GM13976 (cell line): ENCODE measurements at places on chromosomes 7 and 10.

GRCh38 chr7:51471210-51471980, 154.8 kb upstream of the COBL start:
- no peak for DNase-seq

DNA sequence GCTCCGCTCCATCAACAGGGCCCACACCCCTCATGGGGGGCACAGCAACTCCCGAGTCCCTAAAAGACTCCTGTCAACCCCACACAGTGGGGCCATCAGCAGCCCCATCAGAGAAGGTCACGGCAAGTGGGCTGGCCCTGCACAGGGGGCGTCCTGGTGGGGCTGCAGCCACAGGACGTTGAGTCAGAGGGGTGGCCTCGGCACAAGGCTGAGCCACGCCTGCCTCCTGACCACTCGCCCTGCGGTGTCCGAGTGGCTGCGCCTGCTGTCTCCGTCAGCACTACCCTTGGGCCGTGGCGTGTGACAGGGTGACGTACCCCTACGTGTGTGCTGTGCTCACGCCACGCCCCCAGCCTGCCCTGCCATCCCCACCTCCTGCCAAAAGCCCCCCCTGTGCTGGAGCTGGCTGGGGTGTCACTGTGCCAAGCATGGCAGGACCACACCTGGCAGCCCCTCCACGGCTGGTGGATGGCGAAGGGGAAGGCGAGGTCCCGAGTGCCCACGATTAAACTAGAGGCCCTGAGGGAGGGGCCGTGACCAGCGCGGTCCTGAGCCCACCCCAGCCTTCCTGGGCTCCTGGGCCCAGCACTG, 26.0 kb upstream of the NKX6-2 start:
- DNase-seq: no peak

DNA sequence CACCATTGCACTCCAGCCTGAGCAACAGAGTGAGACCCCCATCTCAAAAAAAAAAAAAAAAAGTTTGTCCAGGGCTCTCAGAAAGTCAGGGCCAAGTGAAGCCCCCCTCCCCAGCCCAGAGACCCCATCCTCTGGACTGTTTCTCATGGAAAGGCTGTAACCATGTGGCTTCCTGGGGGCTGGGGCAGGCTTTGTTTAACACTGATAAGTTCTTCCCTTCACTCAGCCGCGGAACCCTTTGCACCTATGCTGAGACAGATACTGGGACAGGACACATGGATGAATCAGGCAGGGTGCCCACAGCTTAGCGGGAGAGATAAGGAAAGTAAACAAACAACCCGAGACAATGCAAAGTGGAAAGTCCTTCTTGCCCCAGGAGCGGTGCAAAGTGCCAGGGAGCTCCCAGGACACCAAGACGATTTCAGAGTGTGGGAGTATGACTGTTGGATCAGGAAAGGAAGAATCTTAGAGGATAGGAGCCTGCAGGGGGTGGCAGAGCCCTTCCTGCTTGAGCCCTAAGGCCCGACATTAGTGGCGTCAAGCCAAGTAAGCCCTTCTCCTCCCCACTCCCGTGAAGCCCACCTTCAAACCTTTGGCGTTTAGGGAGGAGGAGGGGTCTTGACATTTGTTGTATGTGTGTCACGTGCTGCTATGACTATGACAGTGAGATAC, 11.6 kb downstream of the MLXIPL start:
- no peak for DNase-seq

- peak; percentile 3 for DNase-seq
These were observed 28.2 kb downstream of the NOD1 start for GRCh38 chr7:30450240-30450982.

DNA sequence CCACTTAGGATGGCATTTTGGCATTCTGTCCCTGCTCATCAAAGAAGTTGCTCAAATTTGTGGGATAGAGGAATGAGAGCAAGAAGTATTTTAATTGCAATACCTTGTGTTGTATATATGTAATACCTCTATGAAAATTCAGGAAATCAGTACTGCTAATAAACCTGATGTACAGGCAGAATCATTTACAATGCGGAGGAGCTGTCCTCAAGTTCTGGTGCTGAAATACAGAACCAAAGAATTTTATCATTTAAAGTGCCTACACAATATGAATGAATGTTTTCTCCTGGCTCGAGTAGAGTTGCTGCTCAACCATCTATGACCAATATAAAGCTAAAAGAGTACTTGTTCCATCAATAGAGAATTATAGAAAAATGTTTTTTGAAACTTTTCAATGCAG, 305.8 kb downstream of the PLXNA4 start:
- no peak for DNase-seq

DNA sequence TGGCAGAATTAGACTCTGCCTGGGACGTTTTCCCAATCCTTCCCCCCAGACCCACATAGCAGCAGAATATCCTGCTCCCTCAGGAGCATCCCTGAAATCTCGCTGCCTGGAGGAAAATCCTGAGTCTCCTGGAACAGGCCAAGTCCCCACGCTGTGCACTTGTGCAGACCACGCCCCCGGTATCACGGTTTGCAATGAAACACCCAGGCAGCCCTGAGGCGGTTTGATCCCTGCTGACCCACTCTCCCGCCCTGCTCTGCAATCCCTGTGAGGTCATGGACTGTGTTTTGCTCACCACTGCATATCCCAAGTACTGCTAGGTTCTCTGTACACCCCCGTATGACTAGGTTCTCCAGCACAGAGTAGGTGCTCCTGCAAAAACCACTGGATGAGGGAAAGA, 411.8 kb upstream of the MGMT start:
- DNase-seq: no peak

GRCh38 chr10:50431133-50431532, 179.8 kb upstream of the ASAH2 start:
- DNase-seq: no peak

- no peak for DNase-seq
These were observed 93.5 kb upstream of the NEBL start for GRCh38 chr10:20990604-20991003.

GRCh38 chr10:3046981-3047547, 20.3 kb upstream of the PFKP start:
- DNase-seq: no peak

- no peak for DNase-seq
These were observed 10.5 kb downstream of the IKZF1 start for GRCh38 chr7:50314836-50315592.

DNA sequence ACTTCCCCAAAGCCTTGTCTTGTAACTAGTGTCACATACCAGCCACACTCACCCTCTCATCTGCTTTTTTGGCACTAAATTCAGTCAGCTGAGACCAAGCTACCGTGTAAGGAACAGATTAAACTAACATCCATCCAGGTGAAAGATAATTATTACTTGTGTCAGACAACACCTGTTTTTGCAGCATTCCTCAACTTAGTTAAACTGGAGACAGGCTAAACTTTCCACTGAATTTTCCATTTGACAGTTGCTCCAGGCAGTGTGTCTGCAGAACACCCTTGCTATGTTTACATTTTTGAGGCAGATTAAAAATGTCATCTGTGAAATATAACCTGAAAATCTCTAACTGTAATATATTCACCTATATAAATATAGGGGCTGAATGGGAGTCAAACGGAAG, 73.6 kb downstream of the CYP26A1 start:
- no peak for DNase-seq

DNA sequence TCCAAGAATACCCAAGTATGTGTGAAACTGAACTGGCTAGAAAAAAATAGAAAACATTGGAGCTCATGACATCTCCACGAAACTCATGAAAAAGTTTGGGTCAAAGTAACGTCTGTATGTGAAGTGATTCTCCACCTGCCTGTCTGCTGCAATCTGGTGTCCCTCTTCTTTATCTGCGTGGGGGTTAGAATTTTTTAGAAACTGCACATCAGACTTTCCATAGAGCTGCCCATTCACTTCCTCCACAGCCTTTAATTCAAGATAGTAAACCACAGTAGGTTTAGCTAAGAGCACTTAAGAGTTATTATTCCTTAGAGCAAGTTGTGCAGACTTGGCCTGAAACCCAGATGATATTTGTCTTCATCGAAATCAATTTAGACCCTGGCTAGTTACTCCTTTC, 55.3 kb downstream of the SCIN start:
- no peak for DNase-seq

GRCh38 chr10:94496646-94497045, 48.9 kb upstream of the HELLS start:
- DNase-seq: no peak

DNA sequence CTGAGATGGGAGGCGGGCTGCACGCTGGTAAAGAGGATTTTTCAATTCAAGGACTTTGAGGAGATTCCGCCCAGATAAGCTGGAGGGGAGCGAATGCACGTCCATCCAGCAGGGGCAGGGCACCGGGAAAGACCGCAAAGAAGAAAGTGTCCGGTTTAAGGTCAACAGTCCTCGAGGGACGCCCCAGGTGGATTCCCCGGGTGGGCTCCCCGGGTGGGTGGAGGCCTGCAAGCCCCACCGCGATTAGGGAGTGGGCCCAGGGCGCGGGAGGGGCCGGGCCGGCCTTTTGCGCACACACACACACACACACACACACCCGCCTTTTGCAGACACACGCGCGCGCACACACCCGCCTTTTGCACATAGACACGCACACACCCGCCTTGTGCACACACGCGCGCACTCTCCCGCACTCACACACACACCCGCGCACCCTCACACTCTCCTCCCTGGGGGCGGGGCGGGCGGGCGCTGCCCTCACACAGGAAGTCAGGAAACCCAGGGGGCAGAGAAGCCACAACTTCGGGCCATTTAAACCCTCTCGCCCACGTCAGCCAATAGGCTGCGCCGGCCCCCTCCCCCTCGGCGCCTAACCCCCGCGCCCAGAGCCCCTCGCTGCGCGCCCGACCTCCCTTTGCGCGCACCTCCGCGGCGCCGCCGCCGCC, 615 bp downstream of the ARHGAP12 start:
- peak; percentile 61 for DNase-seq

DNA sequence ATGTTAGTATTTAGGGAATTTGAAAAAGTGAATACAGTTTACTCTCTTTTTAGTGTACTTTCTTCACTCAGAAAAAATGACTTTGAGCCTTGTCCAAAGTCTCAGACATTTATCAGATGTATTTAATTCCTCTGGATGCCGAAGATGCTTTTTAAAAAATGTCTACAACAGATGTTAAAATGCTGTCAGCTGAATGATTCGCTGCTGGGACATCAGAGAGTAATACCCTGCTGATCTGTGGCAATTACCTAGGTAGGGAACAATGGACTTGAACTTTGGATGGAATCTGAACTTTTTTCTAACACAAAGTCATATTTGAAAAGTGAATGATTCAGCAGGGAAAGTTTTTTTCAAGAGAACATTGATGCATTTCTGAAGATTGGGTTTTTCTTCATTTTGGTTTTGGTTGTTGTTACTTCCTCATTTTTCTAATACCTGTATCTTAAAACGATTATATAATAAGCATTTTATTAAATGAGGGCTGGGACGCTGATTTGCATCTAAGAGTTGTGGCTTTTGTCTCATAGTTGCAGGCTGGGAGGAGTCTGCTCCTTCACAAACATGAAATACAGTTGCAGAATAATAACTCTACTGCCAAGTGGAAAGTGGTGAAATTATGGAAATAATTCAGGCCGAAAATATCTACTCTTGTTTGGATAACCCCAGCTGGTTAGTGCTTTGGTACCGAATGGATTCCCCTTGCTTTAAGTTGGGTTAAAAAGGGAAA, 98.0 kb downstream of the SPAG6 start:
- DNase-seq: no peak

DNA sequence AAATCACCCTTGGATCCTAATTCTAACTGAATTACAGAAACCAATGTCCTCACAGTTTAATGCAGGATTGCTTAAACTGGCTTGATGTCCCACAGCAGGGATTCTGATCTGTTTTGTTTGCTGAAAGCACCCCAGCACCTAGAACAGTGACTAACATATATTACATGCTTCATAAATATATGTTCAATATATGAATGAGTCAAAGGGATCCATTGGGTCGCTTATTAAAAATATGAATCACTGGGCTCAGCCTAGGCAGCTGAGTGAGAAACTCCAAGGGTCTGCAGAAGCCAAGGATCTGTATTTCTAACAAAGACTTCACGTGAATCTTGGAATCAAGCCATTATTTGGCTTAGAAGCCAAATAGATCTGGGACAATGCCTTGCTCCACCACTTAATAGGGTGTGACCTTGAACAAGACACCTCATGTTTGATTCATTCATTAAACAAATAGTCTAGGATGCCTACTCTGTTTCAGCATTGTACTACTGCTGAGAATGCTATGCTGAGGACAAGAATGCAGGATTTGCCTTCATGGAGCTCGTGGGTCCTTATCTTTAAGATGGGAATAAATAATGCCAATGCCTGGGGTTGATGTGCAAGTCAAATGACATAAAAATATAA, 103.4 kb upstream of the DLX6 start:
- no peak for DNase-seq

GRCh38 chr10:110376021-110376766, 71.5 kb upstream of the SMNDC1 start:
- no peak for DNase-seq

DNA sequence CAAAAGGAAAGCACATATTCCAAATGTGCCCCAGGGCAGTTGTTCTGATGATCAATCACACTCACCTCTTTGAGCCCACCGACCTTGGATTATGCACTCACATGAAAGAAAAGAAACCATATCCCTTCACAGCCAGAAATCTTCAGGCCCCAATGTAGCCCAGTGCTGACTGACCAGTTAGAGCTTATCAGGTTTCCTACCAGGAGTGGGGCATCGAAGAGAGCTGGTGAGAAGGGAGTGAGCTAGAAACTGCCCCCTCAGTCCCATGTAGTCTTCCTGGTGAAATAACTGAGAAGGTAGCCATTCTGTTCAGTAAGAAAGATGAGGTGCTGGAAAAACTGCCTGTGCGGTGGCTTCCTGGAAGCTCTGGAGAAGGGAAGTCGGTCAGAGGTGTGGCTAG, 32.2 kb downstream of the NRCAM start:
- no peak for DNase-seq
